Naive thymus-derived CD8-positive, alpha-beta T cell (primary cell): ENCODE measurements at places on chromosomes 3 and 15. TPM values are rescaled to one million over a fixed set of nuclear protein-coding genes. Genes with fewer than 3 reads are reported as not detected.

GRCh38 chr3:77001062-77001701 is 38.7 kb upstream of the ROBO2 start:
- DNase-seq = no peak

DNA sequence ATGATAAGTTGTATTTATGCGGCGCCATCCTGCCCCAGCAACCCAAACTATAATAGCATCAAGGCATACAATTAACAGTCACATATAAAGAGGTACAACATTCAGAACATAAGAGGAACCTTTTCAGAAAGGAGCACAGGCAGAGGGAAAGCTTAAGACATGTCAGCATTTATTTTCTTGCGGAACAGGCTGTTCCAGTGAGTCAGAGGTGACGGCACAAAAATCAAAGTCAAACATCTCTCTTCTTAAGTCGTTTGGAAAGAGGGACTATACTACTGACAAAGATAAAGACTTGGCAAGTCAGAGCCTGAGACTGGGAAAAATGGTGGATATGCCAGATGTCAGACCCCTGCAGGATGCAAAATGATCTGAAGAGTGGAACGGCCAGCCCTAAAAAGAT is 128.4 kb downstream of the CTNNB1 start:
- DNase-seq = no peak

GRCh38 chr3:45572755-45573154 is 21.8 kb upstream of the LIMD1 start:
- no peak for DNase-seq

Gene PAQR9
- not detected for total RNA-seq

Gene CD80
- total RNA-seq = not detected
